ENCODE measurements at places on chromosomes 2 and 18.
A peak's percentile ranks its signal among the peaks of the same experiment; 100 is the strongest.

- DNase-seq, result no peak
Measured at GRCh38 chr2:10035053-10035422, 8.3 kb upstream of the KLF11 start.

DNA sequence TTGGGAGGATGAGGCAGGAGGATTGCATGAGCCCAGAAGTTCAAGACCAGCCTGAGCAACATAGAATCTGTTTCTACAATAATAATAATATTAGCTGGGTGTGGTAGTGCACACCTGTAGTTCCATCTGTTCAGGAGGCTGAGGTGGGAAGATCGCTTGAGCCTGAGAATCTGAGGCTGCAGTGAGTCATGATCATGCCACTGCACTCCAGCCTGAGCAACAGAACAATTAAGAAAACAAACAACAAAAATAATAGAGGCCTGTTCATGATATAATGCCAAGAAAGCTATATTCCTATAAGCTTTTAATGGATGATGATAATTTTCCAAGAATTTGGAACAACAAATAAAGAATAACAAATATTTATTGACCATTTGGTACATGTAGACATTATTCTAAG lies 6.9 kb upstream of the CCBE1 start:
- no peak for DNase-seq

DNA sequence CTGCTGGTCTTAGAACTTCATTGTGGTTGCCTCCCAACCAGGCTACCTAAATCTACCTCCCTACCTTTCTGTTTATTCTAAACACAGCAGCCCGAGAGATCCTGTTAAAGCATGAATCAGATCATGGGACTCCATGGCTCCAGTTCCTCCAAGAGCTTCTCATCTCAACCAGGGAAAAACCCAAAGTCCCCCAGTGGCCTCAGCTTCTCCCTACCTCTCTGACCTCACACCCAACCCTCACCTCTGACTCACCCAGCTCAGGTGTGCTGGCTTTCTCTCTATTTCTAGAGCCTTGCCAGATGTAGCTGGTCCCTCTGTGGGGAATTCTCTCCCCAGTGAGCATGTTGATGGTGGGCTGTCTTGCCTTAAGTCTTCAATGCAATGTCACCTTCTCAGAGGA lies 93.8 kb upstream of the COPS8 start:
- no peak for DNase-seq

- DNase-seq, result no peak
Measured at GRCh38 chr2:212596688-212597087, 58.1 kb upstream of the ERBB4 start.

GRCh38 chr18:28729321-28729720 lies 552.4 kb upstream of the CDH2 start:
- no peak for DNase-seq

DNA sequence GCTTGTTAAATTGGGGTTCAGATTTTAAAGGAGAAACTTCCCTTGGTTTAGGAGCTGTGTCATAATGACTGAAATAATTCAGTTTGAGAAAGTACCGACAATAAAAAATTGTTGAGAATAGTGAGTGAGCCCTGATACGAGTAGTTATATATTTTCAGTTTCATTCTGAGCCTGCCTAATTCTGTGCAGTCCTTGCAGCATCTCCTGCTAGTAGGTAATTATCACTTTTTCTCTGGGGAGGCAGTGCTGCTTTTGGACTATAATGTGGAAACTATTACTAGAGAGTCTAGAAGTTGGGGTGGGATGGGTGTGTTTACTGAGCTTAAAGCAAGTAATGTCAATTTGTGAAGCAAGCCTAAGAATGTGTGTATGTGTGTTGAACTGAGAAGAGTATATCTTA lies 21.7 kb downstream of the ZNF638 start:
- DNase-seq, result no peak

- no peak for DNase-seq
Measured at GRCh38 chr2:46518861-46519260, 39.5 kb downstream of the TMEM247 start.

DNA sequence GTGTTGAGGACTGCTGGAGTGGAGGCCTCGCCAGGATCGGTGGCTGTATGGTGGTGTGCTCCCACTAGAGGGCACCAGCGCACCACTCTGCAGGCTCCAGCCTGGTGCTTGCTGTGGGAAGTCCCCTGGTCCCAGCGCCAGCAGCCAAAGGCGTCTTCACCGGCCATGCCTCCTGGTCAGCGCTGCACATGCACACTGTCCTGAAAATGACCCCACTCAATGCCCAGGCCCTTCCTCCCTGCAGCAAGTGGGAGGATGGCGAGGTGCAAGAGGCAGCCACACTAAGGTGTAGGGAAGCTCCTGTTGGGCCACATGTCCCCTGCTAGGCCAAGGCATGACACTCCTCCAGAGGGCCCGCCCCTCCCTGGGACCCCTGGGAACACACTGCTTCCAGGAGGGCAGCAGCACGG lies 136.5 kb downstream of the CTIF start:
- peak; percentile 88 for DNase-seq

GRCh38 chr2:52776571-52776970 lies 991.0 kb upstream of the CHAC2 start:
- no peak for DNase-seq

- DNase-seq, result no peak
Measured at GRCh38 chr2:110886826-110887573, 154.6 kb downstream of the ACOXL start.

GRCh38 chr18:9025091-9025838 lies 77.2 kb upstream of the NDUFV2 start:
- no peak for DNase-seq

- no peak for DNase-seq
Measured at GRCh38 chr2:16940214-16940613, 274.6 kb upstream of the CYRIA start.

DNA sequence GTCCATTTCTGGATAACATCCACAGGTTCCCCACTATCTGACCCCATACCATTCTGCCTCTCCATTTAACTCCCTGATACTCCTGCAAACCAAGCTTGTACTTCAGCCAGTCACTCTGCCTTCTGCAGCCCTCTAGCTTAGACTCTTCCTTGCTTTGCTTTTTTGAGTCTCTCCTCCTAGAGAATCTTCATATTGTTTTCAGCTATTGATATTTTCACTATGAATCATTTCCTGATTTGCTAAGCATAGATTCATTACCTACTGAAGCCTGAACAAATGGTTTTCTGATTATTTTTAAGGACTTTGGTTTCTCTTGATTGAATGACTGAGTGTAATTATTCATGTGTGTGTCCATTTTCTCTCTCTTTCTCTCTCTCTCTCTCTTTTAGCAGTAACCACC lies 2102.3 kb upstream of the CELF4 start:
- no peak for DNase-seq

- no peak for DNase-seq
Measured at GRCh38 chr18:57640749-57641148, 19.1 kb upstream of the NARS1 start.

GRCh38 chr18:7886436-7886835 lies 319.3 kb downstream of the PTPRM start:
- no peak for DNase-seq

DNA sequence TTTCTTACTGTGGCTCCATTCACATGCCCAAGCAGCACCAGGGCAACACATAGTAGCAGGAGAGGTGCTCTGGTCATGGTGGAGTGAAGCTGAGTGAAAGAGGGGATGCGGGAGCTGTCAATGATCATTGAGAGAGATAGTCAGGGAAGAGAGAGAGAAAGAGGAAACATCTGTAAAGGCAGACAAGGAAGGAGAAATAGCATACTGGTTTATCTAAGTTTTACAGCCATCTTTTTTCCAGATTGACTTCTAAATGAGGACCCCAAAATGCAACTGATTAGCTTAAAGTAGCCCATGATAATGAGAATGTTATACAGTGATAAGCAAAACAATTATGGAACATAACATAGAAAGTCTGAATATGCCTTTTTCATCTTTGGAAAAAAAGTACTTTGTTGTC lies at the start of gene C2orf66:
Gene C2orf66 (minus strand): TSS at position 96 of the 400 bp plus-strand sequence. CDS start 19 bp downstream, at position 77.
- DNase-seq, result peak; percentile 81

DNA sequence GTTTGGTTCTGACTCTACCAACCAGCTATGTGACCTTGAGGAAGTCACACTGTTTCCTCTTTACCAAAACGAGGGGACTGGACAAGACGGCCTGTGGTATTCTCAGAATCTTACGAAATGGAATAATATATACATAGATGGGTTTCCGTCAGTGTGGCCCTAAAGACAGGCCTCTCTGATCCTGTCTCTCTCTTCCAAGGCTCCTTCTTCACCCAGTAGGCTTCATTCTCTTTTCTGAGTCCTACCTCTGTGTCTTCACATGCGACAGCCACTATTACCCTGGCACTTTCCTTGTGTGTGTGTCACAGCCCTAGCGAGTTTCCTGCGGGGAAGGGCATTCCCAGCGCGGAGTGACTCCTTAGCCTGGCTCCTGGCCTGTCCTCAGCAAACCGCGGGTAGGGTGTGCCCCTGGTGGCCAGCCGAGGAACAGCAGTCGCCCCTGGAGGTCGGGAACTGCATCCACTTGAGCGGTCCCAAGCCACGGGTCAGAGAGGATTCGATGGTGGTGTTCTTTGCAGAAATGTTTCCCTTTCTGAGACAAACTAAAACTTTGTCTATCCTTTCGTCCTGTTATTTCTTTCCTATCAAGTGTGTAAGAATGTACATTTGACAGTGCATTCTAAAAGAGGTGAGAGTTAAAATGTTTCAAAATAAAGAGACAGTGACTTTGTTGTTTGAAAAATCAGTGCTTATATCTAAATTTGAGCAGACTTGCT lies 63.3 kb downstream of the RAB31 start:
- DNase-seq, result peak; percentile 80

GRCh38 chr18:49177812-49178211 lies 227.0 kb upstream of the SMAD7 start:
- DNase-seq, result peak; percentile 58

- DNase-seq, result no peak
Measured at GRCh38 chr2:179139506-179139905, 89.6 kb upstream of the CCDC141 start.

GRCh38 chr2:121873864-121874263 lies 118.4 kb downstream of the TSN start:
- DNase-seq, result no peak

DNA sequence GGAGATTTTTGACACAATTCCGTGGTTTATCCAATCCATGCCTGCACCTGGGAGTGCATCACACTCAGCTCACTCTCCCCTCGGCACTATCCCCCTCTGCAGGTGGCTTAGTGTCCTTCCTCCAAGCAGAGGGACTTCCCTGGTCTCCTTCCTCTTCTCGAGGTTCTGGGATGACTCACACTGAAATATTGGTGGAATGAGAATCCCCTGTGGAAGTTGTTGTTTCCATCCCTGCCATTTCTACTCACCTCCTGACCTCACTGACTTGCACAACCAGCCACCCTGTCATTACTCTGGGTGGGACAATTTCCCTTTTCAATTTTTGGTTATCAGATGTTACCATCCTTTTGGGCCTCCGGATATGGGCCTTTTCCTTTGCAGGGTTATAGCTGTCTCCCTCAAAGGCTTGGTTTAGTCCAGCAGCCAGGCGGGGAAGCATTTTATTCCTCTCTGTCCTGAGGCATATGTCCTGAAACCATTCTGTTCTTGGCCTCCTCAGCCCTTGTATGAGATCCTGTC lies 59.9 kb downstream of the PTPRM start:
- DNase-seq, result no peak

GRCh38 chr2:9594366-9595054 lies 36.3 kb downstream of the YWHAQ start:
- no peak for DNase-seq

DNA sequence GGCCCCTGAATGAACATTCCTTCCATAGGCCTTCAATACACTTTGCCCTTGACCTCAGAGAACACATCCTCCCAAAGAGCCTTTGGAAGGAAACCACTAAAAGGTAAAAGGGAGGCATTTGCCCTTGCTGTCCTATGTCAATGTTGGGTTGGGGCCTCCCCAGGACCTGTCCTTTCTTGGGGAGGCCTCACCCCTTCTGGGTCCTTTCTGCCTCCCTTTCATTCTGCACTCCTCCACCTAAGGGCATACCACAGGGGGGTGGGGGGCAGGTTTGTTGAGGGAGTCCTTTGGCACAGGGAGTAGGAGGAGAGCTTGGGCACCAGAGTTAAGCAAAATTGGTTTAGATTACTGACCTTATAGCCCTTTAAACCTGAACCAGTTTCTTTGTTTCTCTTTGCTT lies 32.5 kb upstream of the ATP6V1B1 start:
- no peak for DNase-seq

DNA sequence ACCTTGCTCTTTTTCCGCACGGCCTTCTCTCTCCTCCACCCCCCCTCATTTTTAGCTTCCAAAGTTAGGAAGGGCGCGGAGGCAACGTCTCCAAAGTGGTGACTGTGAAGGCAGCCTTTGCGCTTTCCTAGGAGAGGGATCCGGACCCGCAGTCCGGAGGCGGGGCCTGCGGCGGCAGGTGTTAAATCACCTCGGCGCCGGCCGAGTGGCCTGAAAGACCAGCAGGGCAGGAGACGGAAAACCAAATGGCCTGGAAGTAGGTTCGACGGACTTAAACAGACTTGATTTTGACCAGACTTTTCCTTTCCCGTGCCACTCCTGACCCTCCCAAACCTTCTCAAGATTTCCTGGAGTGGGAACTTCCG lies 615 bp downstream of the GORASP2 start:
- peak; percentile 55 for DNase-seq

GRCh38 chr18:79182047-79182713 lies 113.0 kb downstream of the ATP9B start:
- DNase-seq, result no peak

- no peak for DNase-seq
Measured at GRCh38 chr2:72138011-72138881, 9.4 kb downstream of the CYP26B1 start.

- no peak for DNase-seq
Measured at GRCh38 chr2:13121096-13121495, 404.4 kb downstream of the TRIB2 start.

GRCh38 chr2:99818842-99819241 lies 323.5 kb downstream of the AFF3 start:
- DNase-seq, result peak; percentile 62

DNA sequence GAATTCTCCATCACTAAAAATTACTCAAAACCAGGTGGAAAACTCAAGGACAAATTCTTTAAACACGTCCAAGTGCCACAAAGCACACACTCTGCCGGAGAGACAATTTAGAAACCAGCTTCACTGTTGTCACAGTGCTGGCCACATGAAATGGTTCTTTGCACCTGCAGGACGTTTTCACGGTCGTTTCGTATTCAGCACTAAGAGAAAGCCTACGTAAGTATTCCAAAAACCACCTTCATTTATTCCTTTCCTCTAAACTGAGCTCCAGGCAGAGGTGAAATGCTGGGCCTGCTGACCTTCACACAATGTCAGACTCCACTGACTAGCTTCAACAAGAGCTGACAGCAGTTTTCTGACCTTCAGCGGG lies 680 bp downstream of the ATP5F1A start:
- DNase-seq, result no peak

GRCh38 chr2:29235411-29235810 lies 120.2 kb downstream of the CLIP4 start:
- DNase-seq, result no peak

DNA sequence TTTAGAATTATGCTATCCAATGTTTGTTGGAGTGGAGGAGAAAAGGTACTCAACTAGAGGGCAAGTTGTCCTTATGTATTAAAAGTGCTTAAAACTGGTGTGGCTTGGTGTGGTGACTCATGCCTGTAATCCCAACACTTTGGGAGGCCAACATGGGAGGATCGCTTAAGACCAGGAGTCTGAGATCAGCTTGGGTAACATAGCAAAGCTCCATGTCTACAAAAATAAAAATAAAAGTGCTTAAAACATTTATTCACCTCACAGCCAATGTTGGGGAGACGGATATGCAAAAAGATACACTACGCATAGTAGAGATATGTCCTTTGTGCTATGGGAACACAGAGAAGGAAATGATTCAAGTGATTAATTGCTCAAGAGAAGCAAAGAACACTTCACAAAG lies 19.3 kb upstream of the TNFAIP6 start:
- no peak for DNase-seq

Measured in hematopoietic multipotent progenitor cell treated with erythropoietin and hydrocortisone succinate and interleukin-3 and kit ligand, for 4 days (in vitro differentiated cells).